ENCODE measurements at places on chromosomes 6 and 20.

GRCh38 chr6:131314838-131315237 is 179.6 kb downstream of the AKAP7 start:
- no peak for DNase-seq

- DNase-seq = no peak
These were observed 14.8 kb downstream of the ARMC12 start for GRCh38 chr6:35751594-35751993.

- no peak for DNase-seq
These were observed 134.2 kb downstream of the GMDS start for GRCh38 chr6:2111162-2111677.

- no peak for DNase-seq
These were observed 5.2 kb downstream of the MBOAT1 start for GRCh38 chr6:20207088-20207418.

- DNase-seq = no peak
These were observed 177.1 kb downstream of the ZDHHC14 start for GRCh38 chr6:157558049-157558448.

Data from stimulated activated CD4-positive, alpha-beta T cell treated with anti-CD3 and anti-CD28 coated beads, Interleukin-12 subunit alpha, Interleukin-12 subunit beta, amount 100 ng/mL, for 4 hours (primary cell).